ENCODE measurements at places on chromosomes 6 and 20. TPM values are rescaled to one million over a fixed set of nuclear protein-coding genes. Genes with fewer than 3 reads are reported as not detected.

Gene GABRR2
- total RNA-seq = under 0.01 TPM

Gene PRPH2
- under 0.01 TPM for total RNA-seq

- no peak for DNase-seq
These were observed 83.1 kb upstream of the TOX2 start for GRCh38 chr20:43831481-43832065.

GRCh38 chr6:53360093-53360912 lies 11.6 kb upstream of the ELOVL5 start:
- DNase-seq = peak; percentile 40

DNA sequence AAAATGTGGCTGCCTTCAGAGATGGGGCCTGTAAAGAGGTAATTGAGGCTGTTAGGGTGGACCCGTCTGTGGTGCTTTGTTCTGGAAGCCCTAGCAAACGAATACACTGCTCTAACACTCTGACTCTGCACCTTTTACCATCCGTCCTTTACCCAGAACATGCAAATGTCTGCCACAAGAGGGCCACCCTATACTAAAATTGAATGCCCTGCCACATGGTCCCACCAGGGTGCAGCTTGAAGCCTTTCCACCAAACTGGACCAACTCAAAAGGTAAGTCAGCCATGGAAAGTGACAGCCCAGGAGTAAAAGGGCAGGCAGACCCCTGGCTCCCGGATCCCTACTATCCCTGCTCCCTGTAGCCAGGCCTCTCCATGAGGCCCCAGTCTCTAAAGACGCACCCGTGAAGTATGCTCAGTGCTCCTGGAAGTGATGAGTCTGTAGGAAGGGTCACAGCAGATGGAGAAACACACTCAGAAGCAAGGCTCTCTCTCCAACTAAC lies 5.8 kb upstream of the BFSP1 start:
- peak; percentile 68 for DNase-seq

Gene HECA
- 23.8 TPM for total RNA-seq

DNA sequence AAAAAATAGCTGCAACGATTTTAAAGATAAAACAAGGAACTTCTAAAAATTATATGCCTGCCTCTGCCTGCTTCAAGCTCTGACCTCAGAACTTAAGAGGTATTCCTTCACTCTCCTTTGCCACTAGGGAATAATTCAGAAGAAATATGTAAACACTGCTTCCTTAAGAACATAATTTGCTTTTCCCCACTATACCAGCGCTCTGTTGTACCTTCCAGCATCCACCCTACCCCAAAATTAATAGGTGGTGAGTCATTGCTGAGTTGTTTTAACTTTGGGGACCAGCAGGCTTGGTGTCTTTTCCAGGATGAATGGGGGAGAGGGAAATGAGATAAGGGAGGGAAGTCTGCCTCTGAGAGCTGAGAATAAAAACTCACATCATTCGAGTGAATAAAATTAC lies 107.7 kb upstream of the ATXN1 start:
- no peak for DNase-seq

DNA sequence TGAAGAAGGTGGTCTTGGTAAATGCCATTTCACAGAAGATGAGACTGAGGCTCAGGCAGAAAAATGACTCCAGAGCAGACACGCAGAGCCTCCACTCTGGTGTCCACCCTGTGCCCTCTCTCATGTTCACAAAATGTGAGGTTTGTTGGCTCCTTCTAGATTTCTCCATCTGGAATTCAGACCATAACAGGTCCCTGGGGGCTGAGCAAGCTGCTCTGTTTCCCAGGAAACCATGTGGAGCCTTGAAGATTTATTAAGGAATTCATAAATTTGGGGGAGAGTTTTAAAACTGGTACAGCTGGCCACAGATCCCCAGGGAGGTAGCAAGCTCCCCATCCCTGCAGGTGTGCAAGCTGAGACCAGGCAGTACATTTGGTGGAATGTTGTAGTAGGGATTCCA lies 38.8 kb upstream of the SIRPA start:
- no peak for DNase-seq

- DNase-seq = no peak
These were observed 200.6 kb downstream of the DTNBP1 start for GRCh38 chr6:15462256-15462655.

Gene FILIP1
- total RNA-seq = under 0.01 TPM

Gene SF3B5
- 113 TPM for total RNA-seq

Gene RIPOR2
- not detected for total RNA-seq

Gene PAX1
- total RNA-seq = not detected

Gene NDRG3
- 10.0 TPM for total RNA-seq

- peak; percentile 65 for DNase-seq
These were observed 69.9 kb downstream of the HACE1 start for GRCh38 chr6:104789770-104790190.

Gene CYP39A1
- total RNA-seq = 17.4 TPM

GRCh38 chr20:6168204-6168603 lies 45.4 kb upstream of the FERMT1 start:
- DNase-seq = no peak

DNA sequence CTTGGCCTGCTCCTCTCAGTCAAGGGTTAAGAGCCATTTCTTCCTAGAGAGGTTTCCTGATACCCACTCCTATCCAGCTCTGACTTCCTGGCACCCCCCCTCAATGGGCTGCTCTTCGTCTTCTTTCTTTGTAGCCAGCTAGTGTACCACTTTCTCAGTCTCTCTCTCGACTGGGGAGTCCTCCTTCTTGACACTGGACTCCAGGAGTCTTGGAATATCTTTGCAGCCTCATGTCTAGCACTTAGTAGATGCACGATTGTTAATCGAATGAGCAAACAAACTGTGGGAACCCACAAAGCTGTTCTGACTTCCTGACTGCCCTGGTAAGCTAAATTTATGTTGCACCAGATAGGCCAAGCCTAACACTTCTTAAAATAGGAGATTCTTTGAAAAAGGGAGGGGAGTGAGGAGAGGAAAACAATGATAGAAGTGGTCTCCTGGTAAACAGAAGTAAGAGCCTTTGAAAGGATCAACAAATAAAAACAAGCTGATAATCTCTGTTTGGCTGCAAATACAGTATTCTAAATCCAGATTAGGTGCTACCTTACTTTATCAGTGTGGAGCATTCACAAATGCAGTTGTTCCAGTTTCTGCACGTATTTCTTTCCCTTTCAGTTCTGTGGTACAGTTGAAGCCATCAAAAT lies 160.1 kb upstream of the CITED2 start:
- no peak for DNase-seq

DNA sequence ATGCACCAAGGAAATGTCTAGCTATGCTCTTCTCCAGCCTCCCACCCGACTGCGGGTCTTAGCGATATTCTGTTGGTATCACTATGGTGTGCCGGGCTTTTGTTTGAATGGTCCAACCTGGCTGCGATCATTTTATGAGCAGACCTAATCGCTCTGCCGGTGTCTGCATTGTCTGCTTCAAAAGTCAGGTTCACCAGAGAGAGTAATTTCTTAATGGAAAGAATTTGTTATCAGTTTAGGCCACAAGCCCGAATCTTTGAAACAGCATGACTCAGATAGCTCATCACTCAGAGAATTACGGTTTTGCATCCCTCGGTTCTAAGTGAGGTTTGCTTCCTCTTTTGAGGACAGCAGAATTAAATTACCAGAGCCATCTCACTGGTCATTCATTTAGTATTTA lies 521.0 kb upstream of the ARID1B start:
- DNase-seq = no peak

DNA sequence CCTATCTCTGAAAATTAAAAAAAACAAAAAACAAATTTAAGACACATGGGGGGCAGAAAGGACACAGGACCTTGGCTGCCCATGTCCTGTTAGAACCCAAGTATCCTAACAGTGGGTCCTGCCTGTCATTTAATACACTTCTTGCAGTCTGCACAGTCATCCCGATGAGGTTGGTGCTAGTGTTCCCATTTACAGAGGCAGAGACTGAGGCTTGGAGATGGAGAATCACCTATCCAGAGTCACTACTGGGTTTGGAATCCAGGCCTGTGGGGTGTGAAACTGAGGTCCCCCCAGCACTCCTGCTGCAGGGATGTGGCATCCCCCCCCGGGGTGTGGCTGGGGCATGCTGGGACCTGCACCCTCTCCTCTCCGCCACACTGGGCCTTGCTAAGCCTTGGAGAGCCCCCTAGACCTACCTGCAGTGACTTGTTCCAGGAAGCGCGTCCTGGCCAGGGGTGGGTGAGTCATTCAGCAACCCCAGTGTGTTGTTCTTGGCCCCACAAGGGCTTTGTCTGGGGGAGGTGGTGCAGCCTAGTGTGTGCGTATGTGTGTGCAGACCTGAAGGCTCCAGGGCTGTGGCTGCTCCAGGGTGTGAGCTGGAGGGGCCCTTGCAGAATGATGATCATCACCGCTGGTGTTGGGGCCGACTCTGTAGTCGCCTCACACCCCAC lies 49.7 kb downstream of the BCAS4 start:
- DNase-seq = peak; percentile 99

Gene REM1
- total RNA-seq = not detected

- DNase-seq = peak; percentile 58
These were observed 160.8 kb downstream of the PDE7B start for GRCh38 chr6:136012198-136012887.

Gene FAM135A
- total RNA-seq = 82.2 TPM

GRCh38 chr6:117072781-117073180 lies 192.6 kb upstream of the VGLL2 start:
- DNase-seq = no peak

DNA sequence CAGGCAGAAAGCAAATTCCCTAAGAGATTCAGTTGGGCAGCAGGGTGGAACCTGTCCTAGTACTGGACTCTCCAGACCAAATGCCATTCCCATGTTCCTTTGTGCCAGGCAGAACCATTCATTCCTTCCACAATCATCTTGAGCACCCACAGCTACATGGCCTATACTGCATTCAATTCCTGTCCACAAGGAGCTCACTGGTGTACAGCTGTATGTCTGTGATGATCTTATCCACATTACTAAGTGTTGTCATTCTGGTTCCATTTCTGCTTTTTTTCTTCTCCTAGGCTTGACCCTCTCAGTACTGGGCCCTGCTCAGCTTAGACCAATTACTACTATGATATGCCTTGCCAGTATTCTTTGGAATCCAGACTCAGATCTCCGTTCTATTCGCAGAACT lies 27.5 kb downstream of the MAN1A1 start:
- no peak for DNase-seq

DNA sequence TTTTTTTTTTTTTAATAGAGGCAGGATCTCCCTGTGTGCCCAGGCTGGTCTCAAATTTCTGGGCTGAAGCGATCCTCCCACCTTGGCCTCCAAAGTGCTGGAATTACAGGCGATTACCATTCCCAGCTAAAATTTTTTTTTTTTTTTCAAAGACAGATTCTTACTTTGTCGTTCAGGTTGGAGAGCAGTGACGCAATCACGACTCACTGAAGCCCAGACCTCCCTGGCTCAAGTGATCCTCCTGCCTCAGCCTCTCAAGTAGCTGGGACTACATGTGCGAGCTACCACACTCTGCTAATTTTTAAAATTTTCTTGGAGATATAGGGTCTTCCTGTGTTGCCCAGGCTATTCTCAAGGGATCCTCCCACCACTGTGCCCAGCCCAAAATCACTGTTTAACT lies 58.0 kb upstream of the MYO6 start:
- DNase-seq = peak; percentile 51

DNA sequence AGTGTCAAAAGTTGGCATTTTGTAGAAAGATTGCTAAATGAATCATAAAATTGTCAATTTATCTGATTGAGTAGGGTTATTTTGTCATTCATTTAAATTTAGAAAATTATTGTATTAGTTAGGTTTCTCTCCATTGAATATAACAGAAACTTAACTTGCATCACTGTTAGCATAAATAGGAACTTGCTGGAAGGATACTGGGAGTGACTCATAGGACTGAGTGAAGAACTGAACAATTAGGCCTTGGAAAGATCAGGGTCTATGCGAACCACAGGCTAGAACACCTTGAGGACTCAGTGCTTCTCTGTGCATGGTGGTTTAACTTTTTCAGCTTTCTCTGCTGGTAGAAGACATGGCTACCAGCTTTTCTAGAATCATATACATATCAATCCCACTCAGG lies 67.7 kb upstream of the IFNGR1 start:
- peak; percentile 44 for DNase-seq

Gene PPP1R3G
- 1.8 TPM for total RNA-seq

DNA sequence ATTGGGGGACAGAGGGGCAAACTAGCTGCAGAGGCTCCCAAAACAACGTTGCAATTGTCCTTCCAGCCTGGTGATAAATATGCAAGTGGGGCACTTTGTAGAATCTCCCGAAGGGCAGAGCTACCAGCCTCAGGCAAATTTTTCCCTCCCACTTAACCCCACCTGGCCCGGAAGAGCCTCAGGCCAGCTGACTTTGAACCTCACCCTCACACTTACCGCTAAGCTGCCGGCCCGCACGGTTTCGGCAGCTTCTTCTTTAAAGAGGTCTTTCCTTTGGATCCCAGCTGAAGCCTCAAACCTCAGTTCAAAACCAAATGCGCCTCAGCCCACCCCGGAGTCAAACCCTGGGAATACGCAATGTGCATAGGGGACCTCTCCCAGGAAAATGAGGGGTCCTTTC lies 2.5 kb downstream of the OVOL2 start:
- DNase-seq = no peak

DNA sequence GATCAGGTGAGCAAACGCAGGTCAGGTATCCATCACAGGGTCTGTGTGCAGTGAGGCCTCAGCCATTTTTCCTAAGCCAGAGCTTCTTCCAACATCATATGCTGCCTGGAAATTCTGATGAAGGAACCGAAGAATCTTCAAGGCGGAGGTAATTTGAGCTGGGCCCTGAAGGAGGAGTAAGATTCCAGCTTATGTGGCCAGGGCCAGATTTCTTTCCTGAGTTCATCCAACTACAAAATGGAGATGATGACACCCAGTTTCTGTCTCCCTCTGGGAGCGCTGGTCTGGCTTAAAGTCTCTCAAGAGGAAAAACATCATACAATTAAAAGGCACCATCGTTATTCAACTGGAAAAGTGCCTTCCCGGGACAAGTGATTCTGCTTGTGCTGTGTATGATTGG lies 6.9 kb upstream of the MANBAL start:
- peak; percentile 44 for DNase-seq

Gene LY86
- not detected for total RNA-seq

GRCh38 chr20:52439375-52439774 lies 247.8 kb upstream of the ZFP64 start:
- no peak for DNase-seq

Gene TTLL9
- under 0.01 TPM for total RNA-seq

- DNase-seq = no peak
These were observed 91.7 kb downstream of the GJA10 start for GRCh38 chr6:89985751-89986493.

Data from bronchial epithelial cell (primary cell).